ENCODE measurements at places on chromosomes 2 and 18. TPM values are rescaled to one million over a fixed set of nuclear protein-coding genes. Genes with fewer than 3 reads are reported as not detected.

KCNJ3 gene
- 0.15 TPM for polyA plus RNA-seq

TGFA gene
- polyA plus RNA-seq = 8.7 TPM

ALPI gene
- polyA plus RNA-seq = 10.2 TPM

ARHGAP15 gene
- 3.7 TPM for polyA plus RNA-seq

TMEFF2 gene
- 0.60 TPM for polyA plus RNA-seq

AGXT gene
- polyA plus RNA-seq = 2.4 TPM

DNA sequence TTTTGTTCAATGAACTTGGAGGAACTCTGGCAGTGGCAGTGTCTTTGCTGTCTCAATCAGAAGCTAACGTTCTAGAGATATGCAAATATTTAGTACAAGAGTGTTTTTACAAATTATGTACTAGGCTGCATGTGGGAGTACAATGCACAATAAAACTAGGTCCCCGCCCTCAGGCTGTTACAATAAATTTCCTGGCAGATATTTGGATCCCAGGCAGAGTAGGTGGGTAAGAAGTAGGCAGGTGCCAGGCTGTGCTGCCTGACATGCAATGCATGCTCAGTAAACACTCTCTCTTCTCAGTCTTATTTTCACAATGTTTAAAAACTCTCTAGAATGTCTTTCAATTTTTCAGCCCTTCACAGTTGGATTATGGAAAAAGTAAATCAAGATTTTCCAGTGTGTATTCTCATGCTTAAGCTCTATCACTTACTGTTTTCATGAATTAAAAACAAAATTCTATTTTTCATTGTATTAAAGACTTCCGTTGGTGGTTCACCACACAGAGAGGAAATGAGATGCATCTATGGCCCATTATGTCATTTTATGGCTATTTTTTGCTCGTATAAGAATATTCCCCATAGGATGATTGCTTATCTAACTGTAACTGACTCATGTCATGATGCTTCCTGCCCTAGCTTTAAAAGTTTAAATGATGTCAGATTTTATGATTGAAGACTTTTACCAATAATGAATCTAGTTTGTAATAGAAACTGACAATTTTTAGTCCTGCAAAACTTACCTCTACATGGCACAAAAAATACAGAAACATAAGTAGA, 346.1 kb downstream of the RND3 start:
- no peak for DNase-seq

DNA sequence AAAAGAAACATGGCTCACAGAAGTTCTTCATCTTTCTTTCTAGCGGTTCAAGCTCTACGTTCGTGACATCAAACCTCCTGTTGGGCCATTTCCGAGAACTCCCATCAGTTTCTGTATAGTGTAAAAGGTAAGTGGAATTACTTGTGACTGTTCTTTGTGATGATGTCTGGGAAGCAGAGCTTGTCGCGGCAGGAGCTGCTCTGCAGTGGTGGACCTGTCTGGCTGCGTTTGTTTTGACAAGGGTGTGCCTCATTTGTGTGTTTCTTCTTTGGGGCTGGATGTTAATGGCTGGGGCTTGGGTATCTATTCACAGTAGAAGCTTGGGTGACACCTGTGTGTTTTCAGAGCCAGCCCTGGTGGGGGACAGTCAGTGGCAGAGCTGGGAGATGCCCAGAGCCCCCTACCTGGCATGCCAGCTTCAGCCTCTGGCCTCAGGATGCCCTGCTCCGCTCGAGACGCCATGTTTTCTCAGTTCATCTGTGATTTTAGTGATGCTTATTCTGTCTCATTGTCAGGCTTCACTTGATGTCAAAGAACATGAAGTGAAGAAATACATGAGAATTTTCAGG, 59.6 kb downstream of the LDLRAD4 start:
- DNase-seq = no peak

DNA sequence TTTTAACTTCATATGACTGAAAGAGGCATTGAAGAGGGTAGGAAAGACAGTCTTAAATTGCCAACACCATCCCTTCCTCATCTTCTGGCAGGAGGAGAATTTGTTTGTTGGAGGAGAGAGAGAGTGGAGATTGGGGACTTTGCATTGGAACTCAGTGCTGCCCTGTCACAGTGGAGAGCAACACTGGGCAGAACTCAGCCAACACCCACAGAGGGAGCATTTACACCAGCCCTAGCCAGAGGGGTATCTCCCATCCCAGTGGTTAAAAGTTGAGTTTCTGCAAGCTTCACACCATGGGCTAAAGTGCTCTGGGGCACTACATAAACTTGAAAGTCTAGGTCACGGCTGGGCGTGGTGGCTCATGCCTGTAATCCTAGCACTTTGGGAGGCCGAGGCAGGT, 174.1 kb downstream of the ANKRD30B start:
- DNase-seq = no peak

DNA sequence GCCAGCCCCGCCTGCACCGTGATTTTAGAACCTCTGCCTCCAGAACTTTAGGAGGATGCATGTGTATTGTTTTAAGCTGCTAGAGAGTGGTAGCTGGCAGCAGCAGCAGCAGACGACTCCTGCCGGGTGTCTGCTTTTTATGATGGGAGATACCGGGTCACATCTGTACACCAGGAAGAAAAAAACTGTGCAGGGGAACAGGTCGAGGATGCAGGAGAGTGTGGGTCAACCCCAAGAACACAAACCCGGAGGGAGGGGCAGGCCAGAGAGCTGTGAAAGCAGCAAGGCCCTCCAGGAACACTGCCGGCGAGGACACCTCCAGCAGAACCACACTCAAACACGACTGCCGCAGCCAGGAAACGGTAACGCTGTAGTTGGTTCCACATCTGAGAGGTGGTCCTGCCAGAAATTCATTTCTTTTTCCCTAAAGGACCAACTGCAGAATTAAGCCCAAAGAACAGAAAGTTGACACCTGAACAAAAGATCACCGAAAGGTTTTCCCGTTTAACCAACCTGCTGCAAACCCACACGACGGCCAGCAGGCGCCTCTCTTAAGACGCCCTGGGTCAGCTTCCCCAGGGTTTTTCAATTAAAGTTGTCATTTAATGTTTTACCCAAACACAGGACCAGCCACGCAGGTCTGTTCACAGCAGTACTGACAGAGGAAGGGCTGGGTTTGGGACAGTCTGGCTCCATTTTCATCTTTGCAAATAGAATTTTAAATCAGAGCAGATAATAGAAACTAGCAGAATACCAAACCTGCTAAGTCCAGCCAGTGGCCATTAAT, 60.5 kb downstream of the NDUFA10 start:
- DNase-seq = no peak

DNA sequence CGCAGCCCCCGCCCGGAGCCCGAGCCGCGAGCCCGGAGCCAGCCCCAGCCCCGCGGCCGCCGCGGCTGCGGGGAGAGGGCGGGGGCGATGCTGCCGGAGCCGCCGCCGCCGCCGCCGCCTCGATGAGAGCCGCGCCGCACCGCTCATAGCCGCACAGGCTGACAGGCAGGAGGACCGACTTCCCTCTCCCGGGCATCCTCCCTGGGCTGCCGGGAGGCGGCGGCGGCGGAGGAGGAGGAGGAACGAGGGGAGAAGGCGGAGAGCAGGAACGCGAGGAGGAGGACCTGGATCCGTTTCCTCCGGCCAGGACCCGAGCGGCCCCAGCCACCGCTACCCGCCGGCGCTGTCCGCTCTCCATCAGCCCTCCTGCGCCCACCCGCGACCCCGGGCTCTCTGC, 370 bp downstream of the KLHL29 start:
- DNase-seq = peak; percentile 74

GRCh38 chr2:217923007-217923686, 79.6 kb downstream of the TNS1 start:
- DNase-seq = no peak

GRCh38 chr2:168712053-168712452, 90.4 kb upstream of the NOSTRIN start:
- no peak for DNase-seq

- DNase-seq = no peak
Measured at GRCh38 chr2:202760848-202761247, 110.7 kb downstream of the ICA1L start.

GRCh38 chr2:158586491-158586890, 129.7 kb downstream of the PKP4 start:
- DNase-seq = no peak

GRCh38 chr2:241925277-241925676, 55.7 kb downstream of the RTP5 start:
- DNase-seq = no peak
